ENCODE measurements at places on chromosomes 16 and 17.

- DNase-seq = no peak
Measured at GRCh38 chr17:51830886-51831285, 327.6 kb downstream of the CA10 start.

DNA sequence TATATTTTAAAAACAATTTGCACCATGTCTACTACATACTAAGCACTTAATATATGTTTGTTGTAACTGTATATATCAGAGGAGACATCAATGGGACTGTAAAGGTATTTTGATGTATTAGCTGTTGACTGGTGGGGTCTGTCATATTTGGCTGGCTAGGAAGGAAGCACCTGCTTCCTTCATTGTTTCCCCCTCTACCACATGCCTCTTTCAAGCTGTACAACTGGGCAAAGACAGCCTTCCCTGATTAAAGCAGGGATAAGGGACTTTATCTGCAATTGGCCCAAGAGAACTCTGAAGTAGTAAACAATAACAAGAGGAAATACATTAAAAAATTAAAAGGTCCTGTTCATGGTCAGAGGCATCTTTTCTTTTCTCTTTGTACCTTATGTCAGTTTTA, 5.5 kb upstream of the SLFN12L start:
- DNase-seq = no peak

- DNase-seq = no peak
Measured at GRCh38 chr17:45402916-45403315, 29.8 kb downstream of the ARHGAP27 start.

DNA sequence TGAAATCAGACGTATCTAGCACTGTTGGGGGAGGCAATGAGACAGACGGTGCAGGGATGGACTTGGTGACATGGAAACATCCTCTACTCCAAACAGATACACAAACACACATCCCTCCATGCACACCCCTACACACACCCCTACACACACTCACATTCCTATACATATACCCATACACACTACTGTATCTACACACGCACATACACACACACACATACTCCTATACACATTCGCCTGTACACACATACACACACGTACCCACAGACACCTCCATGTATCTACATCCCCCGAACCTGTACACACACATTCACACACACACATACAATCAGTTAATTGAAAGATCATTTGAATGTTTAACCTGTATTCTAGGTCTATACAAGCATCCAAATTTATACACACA, 53.5 kb downstream of the MAF start:
- no peak for DNase-seq

- no peak for DNase-seq
Measured at GRCh38 chr16:52914428-52914827, 138.3 kb downstream of the CHD9NB start.

All from RCC 7860 (cell line).